ENCODE measurements at places on chromosomes 2 and 18.

DNA sequence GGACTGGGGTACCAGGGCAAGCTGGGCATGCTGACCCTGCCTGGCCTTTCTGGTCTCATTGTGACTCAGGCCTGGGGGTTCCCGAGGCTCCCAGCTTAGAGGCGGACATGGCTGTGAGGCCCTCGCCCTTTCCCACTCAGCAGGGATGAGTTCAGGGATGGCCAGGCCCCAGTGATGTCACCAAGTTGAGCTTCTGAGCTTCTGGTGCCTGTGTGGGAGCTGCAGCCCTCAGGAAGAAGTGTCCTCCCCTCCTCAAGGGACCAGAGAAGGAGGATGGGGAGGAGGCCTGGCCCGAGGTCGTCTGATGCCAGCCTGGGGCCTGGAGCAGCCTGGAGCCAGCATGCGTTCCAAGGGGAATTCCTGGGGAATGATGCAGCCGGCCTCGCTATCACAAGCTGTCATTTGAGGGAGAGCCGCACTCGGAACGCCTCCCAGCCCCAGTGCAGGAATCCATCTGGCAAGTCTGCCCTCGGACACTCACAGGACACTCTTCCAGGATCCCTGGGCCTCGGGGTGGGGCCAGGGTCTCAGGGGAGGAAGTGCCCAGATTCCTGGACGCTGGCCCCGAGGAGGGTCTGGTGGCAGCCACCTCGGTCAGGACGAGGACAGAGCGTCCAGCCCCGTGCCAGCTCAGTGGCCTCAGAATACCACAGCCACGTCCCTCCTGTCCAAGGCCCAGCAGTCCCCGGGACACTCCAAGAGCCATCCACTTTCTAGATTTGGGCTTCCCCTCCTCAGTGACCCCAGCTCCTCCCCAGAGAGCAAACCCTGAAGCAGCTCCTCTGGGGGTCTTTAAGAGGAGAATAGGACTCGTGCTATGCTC lies 61.2 kb upstream of the GPC1 start:
- DNase-seq = no peak

DNA sequence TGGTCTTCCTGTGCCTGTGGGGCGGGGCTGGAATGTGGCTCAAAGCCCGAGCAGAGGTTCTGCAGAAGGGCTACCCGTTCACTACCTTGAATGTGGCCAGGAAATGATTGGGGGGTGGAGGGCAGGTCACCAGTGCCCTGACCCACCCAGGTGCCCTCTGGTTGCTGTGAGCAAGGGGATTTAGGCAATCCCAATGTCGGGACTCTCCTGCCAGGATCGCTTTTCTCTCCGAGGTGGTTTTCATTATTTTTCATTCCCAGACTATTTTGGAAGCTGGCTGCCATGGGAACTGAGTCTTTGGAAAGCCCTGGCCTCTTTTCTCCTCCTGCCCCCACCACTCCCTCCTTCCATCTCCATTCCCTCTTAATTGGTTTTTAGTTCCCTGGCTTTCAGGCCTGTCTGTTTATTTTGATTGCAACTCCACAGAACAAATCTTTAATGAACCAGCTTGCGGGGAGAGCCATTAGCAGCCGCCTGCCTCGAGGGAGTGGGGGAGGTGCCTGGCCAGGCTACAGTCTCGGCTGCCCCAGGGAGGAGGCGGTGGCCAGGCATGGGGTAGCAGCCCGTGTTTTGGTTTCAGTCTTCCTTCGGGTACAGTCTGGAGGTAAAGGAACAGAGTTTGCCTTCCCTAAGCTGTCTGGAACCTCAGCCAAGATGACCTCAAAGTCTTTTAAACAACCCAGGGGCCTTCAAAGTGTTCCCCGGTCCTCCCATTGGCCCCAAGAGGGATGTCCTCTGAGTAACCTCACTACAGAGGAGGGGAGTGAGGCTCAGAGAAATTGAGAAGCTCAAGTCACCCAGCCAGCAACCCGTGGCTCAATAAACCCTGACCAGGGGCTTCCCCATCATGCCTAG lies 114.4 kb upstream of the HAAO start:
- DNase-seq = no peak

DNA sequence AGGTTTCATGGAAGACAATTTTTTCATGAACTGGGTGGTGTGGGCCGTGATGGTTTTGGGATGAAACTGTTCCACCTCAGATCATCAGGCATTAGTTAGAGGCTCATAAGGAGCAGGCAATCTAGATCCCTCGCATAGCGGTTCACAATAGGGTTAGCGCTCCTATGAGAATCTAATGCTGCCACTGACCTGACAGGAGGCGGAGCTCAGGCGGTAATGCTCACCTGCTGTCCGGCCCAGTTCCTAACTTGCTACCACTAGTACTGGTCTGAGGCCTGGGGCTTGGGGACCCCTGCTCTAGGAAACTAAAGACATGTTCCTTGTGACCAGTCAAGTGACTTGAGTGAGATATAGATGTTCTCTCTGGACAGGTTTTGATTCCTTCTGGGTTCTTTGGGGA lies 49.2 kb downstream of the OXER1 start:
- no peak for DNase-seq

DNA sequence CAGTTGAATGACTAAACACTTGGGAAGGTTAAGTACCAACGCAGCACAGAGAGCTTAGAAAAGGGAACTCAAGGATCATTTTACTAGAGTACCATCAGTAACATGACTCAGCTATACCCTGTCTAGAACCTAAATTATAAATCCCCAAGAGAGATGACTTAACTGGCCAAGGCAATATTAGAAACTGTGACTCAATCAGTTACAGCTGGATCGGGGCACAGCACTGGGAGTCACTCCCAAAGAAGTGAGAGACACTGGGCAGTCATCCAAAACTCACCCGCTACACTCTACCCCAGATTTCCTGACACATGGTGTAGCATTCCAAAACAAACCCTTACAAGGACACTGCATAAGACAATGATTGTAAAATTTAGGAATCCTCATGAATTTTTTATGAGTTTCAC lies 17.7 kb downstream of the IWS1 start:
- no peak for DNase-seq

DNA sequence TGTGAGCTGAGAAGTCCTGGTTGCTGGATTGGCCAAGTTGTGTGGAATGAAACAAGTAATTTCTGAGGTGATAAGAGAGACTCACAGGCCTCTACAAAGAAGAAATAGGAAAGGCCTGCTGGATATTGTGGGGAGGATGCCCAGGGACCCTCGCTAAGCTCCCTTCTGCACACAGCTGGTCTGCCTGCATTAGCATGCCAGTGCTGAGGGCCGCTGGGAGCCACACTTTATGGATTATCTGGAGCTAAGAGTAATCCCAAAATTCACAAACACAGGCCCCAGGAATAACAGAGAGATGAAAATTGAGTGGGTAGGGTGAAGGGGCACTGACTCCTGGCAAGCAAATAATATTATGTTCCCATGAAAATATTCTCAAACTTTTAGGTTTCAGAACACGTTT lies 114.9 kb upstream of the SIX3 start:
- no peak for DNase-seq

GRCh38 chr2:145090841-145091761 lies 571.2 kb upstream of the ZEB2 start:
- no peak for DNase-seq

GRCh38 chr2:240455272-240455646 lies 19.8 kb downstream of the GPC1 start:
- no peak for DNase-seq

DNA sequence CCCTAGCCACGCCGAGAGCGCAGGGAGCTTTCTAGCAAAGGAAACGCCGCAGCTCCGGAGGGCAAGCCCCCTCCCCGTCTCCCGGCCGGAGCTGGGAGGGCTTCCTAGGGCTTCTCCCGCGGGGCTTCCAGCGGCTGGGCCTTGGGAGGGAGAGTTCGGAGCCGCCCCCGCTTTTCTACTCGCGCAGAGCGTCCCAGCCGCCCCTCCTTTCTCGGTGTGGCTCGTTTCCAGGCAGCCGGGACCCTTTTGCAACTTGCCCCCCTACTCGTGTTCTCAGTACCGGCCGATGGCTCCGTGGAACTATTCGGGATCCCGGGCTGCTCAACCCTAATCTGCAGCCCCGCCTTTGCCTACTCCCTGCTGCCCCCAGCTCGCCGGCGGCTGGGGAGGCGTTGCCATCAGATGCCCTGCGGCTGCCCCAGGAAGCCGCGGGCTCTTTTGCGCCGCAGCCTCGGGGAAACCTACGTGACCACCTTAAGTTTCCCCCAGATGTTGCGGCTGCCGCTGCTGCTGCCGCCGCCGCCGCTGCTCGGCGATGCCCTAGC lies 1.5 kb upstream of the NR4A2 start:
- DNase-seq = no peak

DNA sequence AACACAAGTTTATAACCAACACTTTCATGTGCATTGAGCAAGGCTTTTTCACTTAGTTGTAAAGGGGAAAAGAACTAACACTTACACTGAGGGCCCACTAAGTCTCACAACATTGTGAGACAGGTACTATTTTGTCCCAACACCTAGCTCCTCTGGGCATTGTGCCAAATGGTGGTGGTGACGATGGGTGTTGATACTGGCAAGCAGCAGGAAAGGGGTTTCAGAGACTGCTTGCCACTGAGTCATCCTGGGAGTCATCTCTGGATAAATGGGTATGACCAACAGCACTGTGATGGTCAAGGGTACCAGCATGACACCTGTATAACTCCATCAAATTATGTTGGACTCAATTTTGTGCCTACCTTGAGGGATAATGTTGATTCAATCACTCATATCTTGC lies 138.8 kb upstream of the ITGA6 start:
- peak; percentile 7 for DNase-seq

- no peak for DNase-seq
These were observed 99.2 kb downstream of the RND3 start for GRCh38 chr2:150388289-150388625.

DNA sequence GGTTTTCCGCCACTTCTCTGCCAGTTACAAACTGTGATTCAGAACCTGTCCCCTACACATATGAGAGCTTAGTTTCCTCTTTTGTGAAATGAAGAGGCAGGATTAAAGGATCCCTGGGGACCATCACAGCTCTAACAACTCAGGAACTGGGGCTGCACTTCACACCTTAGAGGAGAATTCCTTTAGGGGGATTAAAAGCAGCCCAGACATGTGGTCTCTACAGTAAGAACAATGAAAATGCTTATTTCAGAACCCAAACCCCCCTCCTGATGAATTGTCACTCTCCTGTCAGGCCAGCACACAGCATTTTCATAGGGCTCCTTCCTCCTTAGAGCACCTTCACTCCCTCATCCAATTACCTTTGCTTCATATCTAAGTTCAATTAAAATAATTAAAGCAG lies 101.5 kb upstream of the NEDD4L start:
- no peak for DNase-seq

DNA sequence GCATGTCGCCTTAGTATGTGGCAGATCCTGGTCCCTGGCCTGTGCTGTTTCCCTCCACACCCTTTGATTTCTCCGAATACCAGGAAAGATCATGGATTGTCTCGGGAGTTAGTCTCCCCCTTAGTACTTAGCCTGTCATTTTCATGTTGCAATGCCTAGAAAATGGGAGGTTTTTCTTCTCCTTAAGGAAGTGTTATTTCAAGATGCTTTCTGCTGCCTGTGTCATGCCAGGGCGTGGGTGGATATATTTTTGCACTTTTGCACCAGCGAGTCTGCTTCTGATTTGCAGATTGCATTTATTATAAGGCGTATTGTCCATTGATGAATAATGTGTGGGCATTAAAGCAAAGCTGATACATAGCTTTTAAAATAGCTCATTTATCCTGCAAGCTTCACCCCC lies 223.5 kb downstream of the NEDD4L start:
- DNase-seq = no peak

DNA sequence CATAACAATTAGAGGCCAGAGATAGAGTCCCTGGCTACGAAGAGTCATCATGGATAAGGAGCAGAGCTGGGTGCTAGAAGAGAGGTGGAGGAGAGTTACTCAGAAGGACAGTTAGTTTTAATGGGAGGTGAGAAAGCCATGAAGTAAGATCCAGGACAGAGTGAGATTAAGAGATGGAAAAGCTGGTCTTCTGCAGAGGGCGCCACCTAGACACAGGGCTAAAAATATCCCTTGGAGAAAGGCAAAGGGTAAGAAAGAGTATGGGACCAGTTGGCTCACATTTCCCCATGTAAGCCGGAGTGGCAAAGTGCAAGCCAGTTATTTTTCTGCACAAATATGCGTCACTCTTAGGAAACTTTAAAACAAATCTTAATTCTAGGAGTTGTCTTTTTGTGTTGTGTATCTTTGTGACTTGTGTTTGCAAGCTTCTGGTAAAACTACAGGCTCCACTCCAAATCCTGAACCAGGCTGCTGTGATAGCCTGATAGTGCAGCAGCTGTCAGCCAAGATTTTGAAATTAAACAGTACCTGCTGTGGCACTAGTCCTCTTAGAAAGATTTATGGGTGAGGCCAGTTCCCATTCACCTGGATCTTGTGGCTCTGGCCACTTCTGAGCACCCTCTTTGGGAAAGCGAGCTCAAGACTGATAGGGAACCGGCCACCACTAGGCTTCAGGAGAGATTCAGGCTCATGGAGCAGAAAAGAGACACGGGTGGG lies 204.2 kb downstream of the TPGS2 start:
- DNase-seq = no peak

- DNase-seq = no peak
These were observed 11.2 kb downstream of the STK25 start for GRCh38 chr2:241496904-241497877.

- DNase-seq = no peak
These were observed 247.1 kb upstream of the NT5C1B start for GRCh38 chr2:18836436-18836835.

All from stimulated activated CD4-positive, alpha-beta T cell treated with anti-CD3 and anti-CD28 coated beads, Interleukin-2, amount 100 ng/mL, for 48 hours (primary cell).